ENCODE measurements at places on chromosomes 12 and 14. TPM values are rescaled to one million over a fixed set of nuclear protein-coding genes. Genes with fewer than 3 reads are reported as not detected.

Gene DIO3
- 1.0 TPM for total RNA-seq

Gene KLRC2
- not detected for total RNA-seq

Gene MRPL52
- total RNA-seq, result 40.8 TPM

Gene TBX5
- 16.8 TPM for total RNA-seq

Gene RILPL1
- total RNA-seq, result 7.8 TPM

Gene ANO2
- total RNA-seq, result not detected

Gene CLEC2B
- total RNA-seq, result 15.7 TPM

Gene PRR4
- 0.77 TPM for total RNA-seq

Gene CD27
- total RNA-seq, result 0.17 TPM

Gene UNC79
- total RNA-seq, result 0.17 TPM

Gene MFAP5
- 9.0 TPM for total RNA-seq

Gene TMEM179
- under 0.01 TPM for total RNA-seq

Gene TUBA1B
- 1,258 TPM for total RNA-seq

Gene SERPINA12
- not detected for total RNA-seq

Gene OR4K15
- not detected for total RNA-seq

Gene SLC6A15
- 0.99 TPM for total RNA-seq

Gene FBXO33
- total RNA-seq, result 18.5 TPM

Gene TAMALIN
- total RNA-seq, result 12.1 TPM

Gene MAP3K9
- 0.17 TPM for total RNA-seq

Gene TAPBPL
- 6.2 TPM for total RNA-seq

Gene DHH
- total RNA-seq, result under 0.01 TPM

Gene LPAR5
- total RNA-seq, result not detected

Gene JPH4
- total RNA-seq, result not detected

Gene CAPRIN2
- 20.3 TPM for total RNA-seq

Gene SPIC
- not detected for total RNA-seq

Gene MRPL42
- total RNA-seq, result 70.1 TPM

Gene APOF
- total RNA-seq, result not detected

Gene PRPH
- 0.50 TPM for total RNA-seq

Gene NXPH4
- 0.50 TPM for total RNA-seq

Gene PTPRQ
- total RNA-seq, result 1.3 TPM

Gene SERPINA9
- total RNA-seq, result not detected

Gene PIANP
- total RNA-seq, result 0.17 TPM

All from fibroblast of lung (primary cell).